Jurkat, Clone E6-1 (cell line): ENCODE measurements at places on chromosomes 16 and 17.

DNA sequence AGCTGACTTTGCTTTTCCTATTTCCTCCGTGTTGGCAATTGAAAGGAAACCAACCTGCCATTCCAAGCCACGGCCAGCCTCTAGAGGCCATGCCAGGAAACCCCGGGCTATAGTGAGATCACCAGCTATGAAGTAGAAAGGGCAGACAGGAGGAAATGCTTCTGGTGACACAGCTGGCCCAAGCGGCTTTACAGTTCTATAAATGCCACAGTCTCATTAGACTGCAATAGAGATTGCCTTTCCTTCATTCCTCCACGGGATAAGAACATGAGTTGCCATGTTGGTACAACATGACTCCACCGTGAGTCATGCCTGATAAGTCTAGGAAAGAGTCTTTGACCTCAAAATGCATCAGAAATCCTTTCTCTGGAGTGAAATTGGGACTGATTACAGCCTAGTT is 384.9 kb downstream of the GRIN2A start:
- DNase-seq = no peak

DNA sequence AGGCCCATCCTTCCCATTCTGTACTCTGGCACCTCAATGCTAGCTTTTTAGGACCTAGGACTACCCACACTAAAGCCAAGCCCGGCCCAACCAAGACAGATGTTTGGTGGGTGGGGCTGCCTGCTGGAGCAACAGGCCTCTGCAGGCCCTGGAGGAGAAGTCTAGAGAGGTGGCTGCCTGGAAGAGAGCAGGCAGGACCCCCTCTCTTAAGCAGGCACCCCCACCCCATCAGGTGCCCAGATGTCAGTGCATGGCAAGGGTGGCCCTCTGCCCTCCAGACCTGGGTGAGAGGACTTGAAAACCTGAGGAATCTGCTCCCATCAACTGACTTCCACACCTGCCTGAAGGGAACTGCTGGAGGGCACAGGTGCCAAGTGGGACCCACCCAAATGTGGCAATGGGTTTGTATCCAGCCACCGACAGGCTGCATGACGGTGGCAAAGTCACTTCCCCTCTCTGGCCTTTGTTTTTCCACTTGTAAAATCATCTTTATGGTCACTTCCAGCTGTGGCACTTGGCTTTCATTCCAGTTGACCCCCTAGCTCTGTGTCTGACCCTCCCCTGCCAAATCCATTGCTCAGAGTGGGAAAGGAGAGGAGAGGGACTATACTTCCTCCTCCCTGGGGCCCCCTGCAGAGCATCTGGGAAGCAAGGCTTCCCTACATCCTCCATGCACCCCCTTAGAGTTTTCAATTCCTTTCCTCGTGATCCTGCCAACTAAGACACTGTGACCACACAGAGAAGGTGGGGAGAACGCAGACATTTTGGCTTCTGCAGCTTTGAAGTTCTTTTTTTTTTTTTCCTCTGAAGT is 1.7 kb upstream of the STAT5A start:
- DNase-seq = no peak

DNA sequence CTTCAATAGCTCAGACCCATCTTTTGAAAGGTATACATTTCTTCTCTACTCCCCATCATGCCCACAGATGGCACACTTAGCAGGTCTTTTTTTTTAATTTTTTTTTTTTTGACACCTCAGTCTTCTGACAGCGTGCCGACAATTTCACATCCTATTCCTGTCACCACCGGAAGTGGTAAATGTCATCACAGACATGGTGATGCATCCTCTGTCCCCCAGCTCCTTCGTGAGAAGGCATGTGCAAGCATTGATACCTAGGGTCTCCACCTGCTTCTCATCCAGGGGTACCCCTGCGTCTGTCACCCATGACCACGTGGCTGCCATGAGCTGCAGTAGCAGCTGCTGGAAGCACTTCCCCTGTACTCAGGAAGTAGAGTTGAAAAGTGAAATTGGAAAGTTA is 35.6 kb downstream of the ELAC2 start:
- peak; percentile 65 for DNase-seq

- DNase-seq = no peak
These were observed 17.9 kb upstream of the HEXD start for GRCh38 chr17:82400206-82400605.

- DNase-seq = no peak
These were observed 28.6 kb upstream of the METRNL start for GRCh38 chr17:83050651-83051395.

DNA sequence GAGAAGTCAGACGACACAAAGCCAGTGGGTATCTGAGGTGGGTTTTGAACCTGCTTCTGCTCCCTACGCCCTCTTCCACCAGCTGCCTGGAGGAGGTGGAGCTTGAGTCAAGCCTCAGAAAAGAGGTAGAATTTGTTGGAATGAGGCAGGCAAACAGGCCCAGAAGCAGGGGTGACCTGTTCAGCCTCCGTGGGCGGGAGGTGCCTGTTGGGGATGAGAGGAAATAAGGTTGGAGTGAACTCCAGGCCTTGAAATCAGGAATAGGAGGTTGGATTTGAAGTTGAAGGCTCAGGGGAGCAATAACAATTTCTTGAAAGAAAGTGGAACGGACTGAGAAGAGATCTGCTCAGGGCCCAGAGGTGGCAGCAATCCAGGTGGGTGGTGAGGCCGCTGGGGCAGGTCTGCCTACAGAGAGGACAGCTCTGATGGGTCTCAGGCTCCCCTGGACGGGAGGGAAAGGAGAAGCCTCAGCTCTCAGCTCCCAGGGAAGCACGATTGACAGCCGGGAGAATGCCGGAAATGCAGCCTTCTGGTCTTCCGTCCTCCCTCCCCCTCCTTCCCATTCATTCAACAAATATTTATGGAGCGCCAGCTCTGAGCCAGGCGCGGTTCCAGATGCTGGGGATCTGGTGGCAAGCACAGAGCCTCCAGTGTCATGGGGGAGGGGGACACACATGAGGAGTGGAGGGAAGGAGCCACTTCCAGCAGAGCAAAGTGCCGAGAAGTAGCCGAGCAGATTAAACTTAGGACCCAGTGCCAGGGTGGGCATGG is 61.9 kb upstream of the CIBAR2 start:
- DNase-seq = no peak

GRCh38 chr17:36657763-36658490 is 56.5 kb downstream of the MRM1 start:
- no peak for DNase-seq

- no peak for DNase-seq
These were observed 217.9 kb upstream of the PSMD7 start for GRCh38 chr16:74078511-74079231.

DNA sequence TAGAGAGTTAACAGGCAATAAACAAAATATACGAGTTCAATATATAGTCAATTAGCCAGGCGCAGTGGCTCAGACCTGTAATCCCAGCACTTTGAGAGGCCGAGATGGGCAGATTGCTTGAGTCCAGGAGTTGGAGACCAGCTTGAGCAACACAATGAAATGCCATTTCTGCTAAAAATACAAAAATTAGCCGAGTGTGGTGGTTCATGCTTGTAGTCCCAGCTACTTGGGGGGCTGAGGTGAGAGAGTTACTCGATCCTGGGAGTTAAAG is 69.8 kb upstream of the TOB1 start:
- DNase-seq = no peak
